ENCODE measurements at places on chromosomes 12 and 14.

- DNase-seq: peak; percentile 73
These were observed 23.7 kb upstream of the DHRS4 start for GRCh38 chr14:23929822-23930294.

DNA sequence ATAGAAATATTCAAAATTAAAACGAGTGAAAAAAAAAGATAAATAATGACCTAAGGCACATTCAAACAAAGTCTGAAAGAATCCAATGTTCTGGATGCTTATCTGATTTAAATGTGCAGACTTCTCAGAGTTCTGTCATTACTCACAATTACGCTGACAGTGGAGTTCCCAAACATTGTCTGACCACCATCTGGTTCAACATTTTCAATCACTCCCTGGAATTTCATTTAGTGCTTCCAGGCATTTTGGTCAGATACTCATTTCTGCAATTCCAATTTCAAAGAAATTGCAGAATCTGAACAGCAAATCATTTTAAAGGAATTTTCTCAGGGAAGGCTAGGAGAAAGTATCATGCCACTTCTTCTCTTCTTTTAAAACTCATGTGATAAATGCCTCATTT is 398.2 kb upstream of the PDE3A start:
- no peak for DNase-seq

GRCh38 chr12:111998015-111998414 is 14.9 kb downstream of the TMEM116 start:
- DNase-seq: no peak

DNA sequence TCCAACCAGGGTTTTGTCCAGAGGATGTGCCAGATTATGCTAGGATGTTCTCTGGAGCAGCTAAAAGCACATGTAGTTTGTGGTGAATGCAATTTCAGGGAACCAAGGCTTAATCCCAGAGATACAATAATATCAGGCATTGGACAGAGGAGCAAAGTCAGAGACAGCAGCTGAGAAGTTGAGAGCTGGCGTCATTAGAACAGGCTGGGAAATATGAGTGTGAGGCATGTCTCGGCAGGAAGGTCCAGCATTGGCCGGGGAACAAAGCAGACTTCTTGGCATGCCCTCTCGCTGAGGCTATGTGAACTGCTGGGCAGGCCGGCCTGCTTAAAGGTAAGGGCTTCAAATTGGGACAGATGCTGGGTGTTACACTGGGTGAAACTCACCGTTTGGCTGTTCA is 125.4 kb downstream of the CAND1 start:
- no peak for DNase-seq

- no peak for DNase-seq
These were observed 176.0 kb downstream of the ESRRB start for GRCh38 chr14:76551906-76552305.

GRCh38 chr12:91072931-91073330 is 15.1 kb upstream of the KERA start:
- DNase-seq: no peak

GRCh38 chr14:89672636-89673511 is 255.8 kb upstream of the FOXN3 start:
- DNase-seq: no peak
